Right hindlimb (tissue), 1 donor: ENCODE measurements at places on chromosomes 4 and X.

- no peak for DNase-seq
These were observed 8.4 kb upstream of the MOB1B start for GRCh38 chr4:70893790-70894189.

- DNase-seq, result no peak
These were observed 172.2 kb upstream of the CXCL13 start for GRCh38 chr4:77433418-77433733.

DNA sequence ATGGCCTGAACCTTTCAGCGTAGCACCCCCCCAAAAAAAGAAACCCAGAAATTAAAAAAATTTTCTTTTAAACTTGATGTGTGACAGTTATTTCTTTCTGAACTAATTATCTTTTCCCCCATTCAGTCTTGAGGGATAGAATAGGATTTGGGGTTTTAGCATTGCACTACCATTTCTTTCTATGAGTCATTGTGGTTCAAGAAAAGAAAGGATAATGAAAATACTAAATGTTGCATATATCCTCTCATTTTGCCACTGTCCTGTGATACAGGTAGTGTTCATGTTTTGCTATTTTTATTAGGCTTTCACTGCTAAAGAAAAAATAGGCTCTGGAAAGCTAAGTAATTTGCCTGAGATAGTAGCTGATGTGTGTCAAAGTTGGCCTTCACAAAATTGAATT is 39.4 kb upstream of the DCK start:
- DNase-seq, result no peak

- no peak for DNase-seq
These were observed 413.8 kb downstream of the FAT4 start for GRCh38 chr4:125728568-125728967.

GRCh38 chr4:168569931-168570276 is 73.1 kb downstream of the PALLD start:
- DNase-seq, result no peak

GRCh38 chr4:185644408-185644807 is 109.1 kb upstream of the PDLIM3 start:
- no peak for DNase-seq

- DNase-seq, result peak; percentile 36
These were observed 138.0 kb downstream of the RBMX2 start for GRCh38 chrX:130539721-130540321.

DNA sequence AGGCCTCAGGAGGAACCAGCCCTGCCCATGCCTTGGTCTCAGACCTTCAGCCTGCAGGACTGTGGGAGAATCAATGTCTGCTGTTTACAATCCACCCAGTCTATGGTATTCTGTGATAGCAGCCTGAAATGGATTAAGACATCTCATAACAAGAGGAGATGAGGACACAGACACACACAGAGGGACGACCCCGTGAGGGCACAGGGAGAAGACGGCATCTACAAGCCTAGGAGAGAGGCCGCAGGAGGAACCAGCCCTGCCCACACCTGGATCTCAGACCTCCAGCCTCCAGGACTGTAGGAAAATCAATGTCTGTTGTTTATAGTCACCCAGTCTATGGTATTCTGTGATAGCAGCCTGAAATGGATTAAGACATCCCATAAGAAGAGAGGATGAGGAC is 3.3 kb downstream of the SLC25A6 start:
- DNase-seq, result no peak

DNA sequence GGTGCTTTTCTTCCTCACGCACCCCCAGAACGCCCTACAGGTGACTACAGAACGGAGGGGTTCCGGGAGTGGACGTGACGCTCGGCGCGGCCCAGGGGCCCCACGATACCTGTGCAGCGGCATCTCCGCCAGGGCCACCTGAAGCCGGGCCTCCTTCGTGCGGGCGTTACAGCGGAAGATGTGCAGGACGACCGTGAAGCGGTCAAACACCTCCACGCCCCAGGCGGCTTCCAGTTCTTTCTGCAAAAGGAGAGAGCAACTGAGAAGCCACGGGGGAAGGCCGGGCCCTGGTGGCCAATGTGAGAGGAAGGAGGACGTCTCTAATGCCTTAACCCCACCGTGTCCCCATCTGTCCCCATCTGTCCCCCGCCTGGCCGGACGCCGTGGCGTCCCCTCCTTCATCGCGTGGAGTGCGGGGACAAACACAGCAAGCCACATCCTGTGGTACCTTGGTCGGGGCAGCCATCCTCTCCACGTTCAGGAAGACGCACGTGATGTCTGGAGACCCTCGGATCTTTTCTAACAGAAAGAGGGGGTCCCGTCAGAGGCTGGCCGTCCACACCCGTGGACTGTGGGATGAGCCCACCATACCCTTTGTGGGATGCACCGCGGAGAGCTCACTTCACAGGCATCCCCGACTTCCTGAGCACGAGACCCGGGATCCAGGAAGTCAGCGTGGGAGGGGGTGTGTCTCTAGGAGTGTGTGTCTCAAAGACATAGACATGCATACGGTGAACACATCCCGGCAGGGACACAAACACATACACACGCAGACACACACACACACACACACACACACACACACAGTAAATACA is 3.6 kb downstream of the GTPBP6 start:
- DNase-seq, result peak; percentile 30

DNA sequence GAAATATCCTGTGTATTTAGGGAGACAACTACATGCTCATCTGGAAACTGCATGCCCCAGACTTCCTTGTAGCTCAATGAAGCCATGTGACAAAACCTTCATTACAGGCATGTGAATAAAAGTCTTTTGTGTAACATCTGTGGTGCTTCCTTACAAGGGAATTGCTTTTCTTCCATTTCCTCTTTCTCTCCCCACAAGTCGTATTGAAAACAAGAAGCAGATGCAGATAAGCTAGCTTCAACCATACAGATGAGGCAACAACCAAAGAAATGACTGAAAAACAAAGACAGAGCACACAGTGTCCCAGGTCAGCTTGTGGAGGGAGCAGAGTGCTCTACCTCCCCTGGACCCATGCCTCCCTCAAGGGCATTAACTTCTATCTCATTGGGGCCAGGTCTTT is 115.8 kb upstream of the INPP4B start:
- DNase-seq, result no peak

GRCh38 chr4:113290666-113291065 is 241.2 kb downstream of the ANK2 start:
- no peak for DNase-seq

GRCh38 chr4:8394806-8395205 is 45.7 kb downstream of the ACOX3 start:
- DNase-seq, result no peak

DNA sequence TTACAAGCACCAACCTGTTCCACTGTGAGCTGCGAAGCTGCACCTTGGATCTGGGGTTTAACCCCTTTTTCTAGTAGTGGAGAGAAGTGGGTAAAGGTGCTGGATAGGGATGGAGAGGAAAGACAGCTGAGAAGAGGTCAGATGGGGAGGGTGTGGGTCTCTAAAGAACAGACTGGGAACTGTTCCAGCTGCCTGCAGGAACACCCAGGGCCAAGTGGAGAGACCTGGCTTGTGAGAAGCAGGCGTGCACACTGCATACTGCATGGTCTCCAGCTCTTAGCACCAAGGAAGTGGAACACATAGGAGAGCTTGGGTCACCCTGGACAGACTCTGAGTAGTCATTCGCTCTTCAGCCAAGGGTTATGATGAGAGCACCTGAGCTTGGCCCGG is 16.1 kb downstream of the BCOR start:
- DNase-seq, result no peak

GRCh38 chr4:153589703-153590595 is 94.1 kb upstream of the TLR2 start:
- no peak for DNase-seq

DNA sequence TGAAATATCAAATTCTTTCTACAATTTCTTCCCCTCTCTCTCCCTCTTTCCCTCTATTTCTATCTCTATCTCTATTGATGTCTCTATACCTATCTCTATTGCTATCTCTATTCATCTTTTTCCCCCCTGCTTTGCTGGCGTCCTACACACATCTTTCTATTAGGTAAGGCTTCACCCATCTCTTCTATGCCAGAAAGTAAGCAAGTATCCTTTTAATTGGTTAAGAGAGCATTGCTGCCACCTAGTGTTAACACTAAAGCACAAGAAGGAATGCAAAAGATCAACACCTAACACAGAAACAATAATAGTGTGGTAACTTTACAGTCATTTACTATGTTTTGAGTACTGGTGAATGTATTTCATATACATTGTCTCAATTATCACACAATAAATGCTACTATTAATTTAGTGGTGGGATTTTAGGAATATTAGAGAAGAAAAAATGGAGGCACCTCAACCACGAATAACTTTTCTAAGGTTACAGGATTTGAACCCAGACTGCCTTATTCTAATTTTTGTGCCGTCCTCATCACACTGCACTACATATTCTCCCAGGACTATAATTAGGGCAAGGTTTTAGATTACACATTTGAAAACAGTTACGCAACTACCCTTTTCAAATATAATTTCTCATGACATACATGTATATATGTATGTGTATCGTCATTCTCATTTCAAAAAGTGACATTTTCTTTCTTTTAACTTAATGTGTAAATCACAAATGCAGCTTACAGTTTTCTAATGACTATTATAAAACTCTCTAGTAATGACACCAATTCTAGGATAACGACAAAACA is 3.7 kb upstream of the C4orf36 start:
- DNase-seq, result no peak

GRCh38 chr4:55574252-55574651 is 17.8 kb downstream of the PDCL2 start:
- DNase-seq, result no peak

DNA sequence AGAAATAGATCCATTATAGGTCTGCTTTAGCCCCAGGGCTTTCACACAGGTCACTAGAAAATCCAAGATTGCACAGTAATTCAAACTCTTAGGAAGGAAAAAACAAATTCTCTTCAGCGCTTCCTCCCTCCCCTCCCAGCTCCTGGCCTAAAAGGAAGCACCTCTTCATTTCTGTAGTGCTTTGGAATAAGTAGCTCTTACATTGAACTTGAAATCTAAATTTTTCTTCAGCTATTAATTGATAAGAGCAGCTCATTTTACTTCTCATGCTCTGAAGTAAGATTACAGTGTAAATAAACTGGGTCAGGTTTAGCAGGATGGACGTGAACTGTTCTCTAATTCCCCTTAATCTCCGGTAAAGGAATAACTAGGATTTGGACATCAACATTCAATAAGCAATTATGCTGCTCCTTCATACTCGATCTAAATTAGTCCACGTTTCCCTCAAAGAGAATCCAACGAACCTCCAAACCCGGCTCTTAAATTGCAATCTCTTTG is 10.9 kb upstream of the SEL1L3 start:
- no peak for DNase-seq

- no peak for DNase-seq
These were observed 143.0 kb downstream of the STIM2 start for GRCh38 chr4:27003642-27004113.

- no peak for DNase-seq
These were observed 14.4 kb downstream of the AMBN start for GRCh38 chr4:70606459-70606858.

DNA sequence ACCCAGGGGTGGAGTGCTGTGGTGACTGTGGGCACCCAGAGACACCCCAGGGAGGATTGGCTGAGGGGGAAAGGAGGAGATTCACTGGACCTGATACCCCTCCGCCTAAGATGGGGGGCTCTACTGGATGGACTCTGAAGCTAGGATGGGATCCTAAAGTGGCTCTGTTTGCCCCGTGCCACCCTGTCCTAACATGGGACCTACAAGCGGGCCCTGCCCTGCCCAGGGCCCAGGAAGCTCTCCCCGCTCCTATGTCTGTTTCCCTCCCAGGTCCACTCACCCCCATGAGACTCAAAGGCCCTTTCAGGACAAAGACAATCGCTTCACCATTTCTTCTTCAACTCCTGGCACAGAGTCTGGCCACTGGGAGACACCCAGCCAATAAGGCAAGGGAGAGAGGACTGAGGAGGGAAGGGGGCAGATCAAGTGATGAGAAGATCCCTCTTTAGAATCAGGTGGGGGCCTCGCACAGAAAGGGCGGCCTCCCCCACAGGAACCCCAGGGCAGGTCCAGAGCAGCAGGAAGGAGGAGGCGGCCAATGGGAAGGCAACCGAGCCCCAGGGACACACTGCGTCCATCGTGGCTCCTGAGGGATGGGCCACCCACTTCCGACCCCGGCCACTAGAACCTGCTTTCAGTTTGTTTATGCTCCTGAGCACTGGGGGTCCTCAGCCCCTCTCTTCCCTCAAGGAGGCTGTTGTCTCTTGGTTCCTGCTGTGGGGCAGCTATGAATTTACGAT is 155.4 kb downstream of the AFAP1 start:
- no peak for DNase-seq

- no peak for DNase-seq
These were observed 129.9 kb downstream of the TET2 start for GRCh38 chr4:105276361-105277104.

- DNase-seq, result no peak
These were observed 85.6 kb upstream of the KIT start for GRCh38 chr4:54572152-54572542.

DNA sequence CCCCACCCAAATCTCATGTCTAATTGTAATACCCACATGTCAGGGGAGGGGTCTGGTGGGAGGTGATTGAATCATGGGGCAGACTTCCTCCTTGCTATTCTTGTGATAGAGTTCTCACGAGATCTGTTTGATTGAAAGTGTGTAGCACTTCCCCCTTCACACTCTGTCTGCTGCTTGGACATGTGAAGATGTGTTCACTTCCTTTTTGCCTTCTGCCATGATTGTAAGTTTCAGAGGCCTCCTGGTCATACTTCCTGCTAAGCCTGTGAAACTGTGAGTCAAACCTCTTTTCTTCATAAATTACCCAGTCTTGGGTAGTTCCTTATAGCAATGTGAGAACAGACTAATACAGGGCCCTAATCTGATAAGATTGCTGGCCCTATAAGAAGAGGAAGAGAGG is 1514.8 kb downstream of the RPA4 start:
- DNase-seq, result no peak

- DNase-seq, result no peak
These were observed 13.9 kb downstream of the ANAPC10 start for GRCh38 chr4:145083891-145084605.

- DNase-seq, result no peak
These were observed 19.5 kb downstream of the PJA1 start for GRCh38 chrX:69145714-69146113.

DNA sequence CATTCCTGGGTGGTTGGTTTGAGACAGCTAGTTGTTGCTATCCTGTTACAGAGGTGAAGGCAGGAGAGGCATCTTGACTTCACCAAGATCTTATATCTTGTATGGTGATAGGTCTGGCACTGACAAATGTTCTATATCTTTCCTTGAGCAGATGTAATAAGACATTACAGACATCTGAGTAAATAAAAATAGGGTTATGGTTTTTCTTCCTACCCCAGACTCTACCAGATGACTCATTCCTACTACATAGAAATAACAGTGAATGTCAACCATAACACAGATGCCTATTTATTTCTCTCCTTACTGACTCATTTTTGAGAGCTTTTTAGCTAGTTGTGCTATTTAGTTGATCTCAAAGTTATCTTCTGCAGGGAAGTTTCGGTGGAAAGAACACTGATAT is 21.9 kb downstream of the HNRNPH2 start:
- DNase-seq, result no peak

- no peak for DNase-seq
These were observed 32.1 kb upstream of the GPR78 start for GRCh38 chr4:8547912-8548730.

GRCh38 chr4:9913846-9914245 is 107.5 kb downstream of the SLC2A9 start:
- no peak for DNase-seq
